RWPE1 (cell line): ENCODE measurements at places on chromosomes 12 and 14.

DNA sequence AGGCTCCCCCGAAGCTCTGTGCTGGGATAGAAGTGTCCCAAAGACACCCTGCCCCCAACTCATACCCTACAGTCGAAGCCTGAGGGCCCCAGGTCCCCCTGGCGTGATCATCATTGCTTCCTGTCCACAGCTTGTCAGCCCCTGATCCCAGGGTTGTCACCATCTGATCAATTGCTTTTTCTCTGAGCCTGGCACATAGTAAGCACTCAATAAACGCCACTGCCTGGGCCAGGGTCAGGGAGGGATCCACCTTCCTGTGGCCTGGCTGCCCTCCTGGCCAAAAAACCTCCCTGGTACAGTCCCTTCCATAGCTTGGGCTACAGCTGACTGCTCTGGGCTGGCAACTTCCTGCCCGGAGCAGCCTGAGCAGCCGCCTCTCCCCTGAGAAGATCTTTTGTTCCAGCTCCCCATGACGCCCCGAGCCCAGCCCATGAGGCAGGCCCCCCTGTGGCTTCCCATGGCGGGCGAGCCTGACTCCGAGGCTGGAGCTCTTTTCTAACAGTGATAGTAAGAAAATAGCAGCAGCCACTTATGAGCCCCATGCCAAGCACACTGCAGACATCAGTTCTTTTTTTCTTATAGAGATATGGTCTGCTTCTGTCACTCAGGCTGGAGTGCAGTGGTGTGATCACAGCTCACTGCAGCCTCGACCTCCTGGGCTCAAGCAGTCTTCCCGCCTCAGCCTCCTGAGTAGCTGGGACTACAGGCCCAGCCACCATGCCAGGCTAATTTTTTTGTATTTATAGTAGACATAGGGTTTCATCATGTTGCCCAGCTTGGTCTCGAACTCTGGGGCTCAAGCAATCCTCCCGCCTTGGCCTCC is 6.5 kb downstream of the SH2B3 start:
- DNase-seq, result no peak

DNA sequence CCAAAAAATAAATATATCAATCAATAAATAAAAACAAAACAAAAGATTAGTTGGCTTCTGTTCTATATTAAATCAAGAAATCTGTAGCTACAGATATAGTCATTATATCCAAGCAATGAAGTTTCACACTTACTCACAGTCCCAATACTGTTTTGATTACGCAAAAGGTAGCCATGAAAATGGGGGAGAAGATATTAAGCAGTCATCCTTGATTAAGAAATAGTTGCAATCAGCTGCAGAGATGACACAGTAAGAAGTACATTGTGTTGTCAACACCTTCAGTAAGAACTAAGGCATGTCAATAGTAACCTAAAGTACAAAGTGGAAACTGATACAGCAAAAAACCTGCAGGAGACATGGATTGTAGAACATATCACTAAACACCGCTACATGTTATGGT is 11.0 kb upstream of the RHOJ start:
- no peak for DNase-seq

DNA sequence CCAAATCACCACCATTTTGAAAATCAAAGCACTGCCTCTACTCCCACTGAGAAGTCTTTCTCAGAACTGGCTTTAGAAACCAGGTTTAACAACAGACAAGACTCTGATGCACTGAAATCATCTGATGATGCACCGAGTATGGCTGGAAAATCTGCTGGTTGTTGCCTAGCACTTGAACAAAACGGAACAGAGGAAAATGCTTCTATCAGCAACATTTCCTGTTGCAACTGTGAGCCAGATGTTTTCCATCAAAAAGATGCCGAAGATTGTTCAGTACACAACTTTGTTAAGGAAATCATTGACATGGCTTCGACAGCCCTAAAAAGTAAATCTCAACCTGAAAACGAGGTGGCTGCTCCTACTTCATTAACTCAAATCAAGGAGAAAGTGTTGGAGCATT is 115.0 kb upstream of the NPAS3 start:
- DNase-seq, result no peak

DNA sequence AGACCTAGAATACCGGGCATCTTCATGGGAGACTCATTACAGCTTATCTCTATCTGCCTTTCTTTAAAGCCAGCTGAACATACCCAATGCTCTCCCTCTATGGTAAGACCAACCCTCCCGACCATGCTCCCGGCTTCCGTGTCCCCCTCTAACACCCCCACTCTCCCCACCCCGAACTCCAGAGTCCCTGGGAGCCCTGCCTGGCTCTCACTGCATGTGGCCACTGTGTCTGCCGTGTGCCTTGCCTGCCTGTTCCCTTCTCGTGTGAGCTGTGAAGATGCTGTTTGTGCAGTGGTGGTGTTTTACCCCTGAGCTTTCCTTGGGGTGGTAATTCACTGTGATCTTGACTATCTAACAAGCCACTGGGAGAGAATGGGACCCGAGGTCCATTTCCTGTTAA is 146.4 kb upstream of the FKBP4 start:
- no peak for DNase-seq

DNA sequence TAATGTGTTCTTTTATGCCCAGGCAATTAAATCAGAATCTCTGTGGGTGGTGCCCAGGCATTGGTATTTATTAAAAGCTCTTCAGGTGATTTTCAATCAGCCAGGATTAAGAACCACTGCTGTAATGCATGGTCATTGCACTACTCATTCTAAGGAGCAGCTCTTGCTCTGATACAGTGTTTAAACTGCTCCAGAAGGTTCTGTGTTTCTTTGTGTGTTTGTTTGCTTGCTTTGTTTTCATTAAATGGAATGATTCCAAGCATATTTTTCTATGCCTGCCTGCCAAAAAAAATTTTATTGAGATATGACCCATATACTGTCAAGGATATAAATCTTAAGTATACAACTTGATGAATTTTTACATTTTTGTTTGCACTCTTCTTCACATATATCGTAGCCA is 54.0 kb downstream of the KCNK13 start:
- DNase-seq, result no peak

DNA sequence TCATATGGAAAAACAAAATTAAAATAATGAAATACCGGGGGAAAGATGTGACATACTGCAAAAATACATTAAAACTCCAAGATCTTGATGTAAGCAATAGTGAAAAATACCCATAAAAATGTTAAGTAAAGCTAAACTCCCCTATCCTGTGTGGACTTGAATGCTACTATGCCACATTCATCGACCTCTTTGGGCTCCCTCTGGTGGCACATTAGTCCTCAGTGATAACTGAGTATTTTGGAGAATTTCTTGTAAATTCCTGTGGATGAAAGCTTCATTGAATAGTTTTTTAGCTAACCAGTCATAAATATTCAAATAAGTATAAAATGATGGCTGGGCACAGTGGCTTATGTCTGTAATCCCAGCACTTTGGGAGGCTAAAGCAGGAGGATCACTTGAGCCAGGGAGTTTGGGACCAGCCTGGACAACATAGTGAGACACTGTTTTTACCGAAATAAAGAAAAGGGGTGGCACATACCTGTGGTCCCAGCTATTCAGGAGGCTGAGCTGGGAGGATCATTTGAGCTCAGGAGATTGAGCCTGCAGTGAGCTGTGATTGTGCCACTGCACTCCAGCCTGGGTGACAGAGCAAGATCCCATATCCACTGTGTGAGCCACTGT is 42.4 kb upstream of the SGPP1 start:
- DNase-seq, result peak; percentile 30

DNA sequence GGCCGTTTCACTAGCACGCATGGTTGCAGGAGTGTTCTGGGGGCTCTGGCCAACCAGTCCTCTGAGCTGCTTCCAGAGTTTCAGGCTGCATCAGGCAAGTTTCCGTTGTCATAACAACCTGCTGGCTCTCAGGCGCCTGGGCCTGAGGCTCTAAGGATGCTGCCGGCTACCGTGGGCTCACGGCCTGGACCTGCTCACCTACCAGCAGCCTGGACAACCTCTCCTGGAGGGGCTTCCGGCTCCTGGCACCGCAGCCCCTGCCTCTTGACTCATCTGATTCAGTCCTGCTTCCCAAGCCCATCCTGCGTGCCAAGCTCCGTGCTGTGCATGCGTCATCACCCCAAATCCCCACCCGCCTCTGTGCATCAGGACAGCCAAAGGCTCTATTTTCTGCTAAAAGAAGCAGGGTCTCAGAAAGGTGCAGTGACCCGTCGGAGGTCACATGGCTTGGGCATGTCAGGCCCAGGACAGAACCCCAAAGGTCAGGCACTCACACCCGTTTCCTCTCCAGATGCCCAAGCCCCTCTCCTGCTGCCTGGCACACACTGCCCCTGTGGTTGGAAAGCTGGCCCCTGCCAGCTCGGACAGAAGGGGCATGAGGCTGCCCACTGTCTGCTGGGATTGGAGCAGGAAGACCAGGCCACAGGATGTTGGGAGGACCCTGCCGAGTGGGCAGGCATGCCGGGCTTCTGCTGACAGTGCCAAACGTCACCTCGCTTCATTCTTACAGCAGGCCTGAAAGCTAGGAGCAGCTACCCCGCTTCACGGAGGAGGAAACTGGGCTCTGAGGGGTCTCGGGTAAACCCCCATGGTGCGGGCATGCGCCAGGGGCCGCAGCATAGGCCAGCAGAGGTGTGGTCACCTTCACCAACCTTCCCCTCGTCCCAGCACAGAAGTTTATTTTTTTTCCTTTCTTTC is 5.7 kb downstream of the BEGAIN start:
- no peak for DNase-seq

- no peak for DNase-seq
Measured at GRCh38 chr12:32450768-32451167, 51.4 kb downstream of the FGD4 start.

- no peak for DNase-seq
Measured at GRCh38 chr12:88206601-88207000, 64.5 kb downstream of the TMTC3 start.

GRCh38 chr14:92568621-92569479 is 55.3 kb downstream of the RIN3 start:
- DNase-seq, result no peak

DNA sequence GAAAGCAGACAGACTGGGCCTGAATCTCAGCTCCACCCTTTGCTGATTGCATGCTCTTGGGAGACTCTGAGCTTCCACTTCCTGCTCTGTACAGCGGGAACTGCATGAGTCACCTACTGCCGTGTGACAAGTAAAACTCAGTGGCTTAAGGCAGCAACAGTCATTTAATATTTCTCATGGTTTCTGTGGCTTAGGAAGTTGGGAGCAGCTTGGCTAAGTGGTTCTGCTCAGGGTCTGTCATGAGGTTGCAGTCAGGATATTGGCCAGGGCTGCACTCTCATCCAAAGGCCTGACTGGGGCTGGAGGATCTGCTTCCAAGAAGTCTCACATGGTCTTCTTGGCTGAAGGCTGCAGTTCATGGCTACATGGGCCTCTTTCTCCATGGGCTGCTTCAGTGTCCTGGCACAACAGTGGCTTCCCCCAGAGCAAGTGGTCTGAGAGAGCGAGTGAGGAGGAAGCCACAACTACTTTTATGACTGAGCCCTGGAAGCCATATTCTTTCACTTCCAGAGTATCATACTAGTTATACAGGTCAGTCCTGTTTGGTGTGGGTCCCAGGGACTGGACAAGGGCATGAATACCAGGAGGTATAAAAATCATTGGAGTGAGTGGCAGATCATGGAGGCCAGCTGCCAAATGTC is 49.7 kb downstream of the FAM222A start:
- DNase-seq, result no peak

DNA sequence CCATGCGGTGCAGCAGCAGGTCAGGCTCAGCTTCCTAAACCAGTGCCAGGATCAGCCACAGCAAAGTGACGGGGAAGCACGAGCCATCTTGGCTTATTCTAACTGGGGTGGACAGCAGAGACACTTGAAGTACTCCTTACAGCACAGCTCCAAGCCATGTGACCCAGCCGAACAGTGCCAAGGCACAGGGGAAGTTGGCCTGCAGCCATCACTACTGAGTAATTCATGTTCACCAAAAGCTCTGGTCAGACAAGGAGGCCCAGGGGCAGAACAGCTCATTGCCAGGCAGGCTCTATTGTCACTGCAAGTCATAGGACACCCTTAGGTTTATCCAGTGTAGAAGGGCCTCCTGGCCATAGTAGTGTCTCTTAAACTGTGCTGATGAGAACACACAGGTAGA is 23.4 kb upstream of the SLC35F4 start:
- DNase-seq, result peak; percentile 13

DNA sequence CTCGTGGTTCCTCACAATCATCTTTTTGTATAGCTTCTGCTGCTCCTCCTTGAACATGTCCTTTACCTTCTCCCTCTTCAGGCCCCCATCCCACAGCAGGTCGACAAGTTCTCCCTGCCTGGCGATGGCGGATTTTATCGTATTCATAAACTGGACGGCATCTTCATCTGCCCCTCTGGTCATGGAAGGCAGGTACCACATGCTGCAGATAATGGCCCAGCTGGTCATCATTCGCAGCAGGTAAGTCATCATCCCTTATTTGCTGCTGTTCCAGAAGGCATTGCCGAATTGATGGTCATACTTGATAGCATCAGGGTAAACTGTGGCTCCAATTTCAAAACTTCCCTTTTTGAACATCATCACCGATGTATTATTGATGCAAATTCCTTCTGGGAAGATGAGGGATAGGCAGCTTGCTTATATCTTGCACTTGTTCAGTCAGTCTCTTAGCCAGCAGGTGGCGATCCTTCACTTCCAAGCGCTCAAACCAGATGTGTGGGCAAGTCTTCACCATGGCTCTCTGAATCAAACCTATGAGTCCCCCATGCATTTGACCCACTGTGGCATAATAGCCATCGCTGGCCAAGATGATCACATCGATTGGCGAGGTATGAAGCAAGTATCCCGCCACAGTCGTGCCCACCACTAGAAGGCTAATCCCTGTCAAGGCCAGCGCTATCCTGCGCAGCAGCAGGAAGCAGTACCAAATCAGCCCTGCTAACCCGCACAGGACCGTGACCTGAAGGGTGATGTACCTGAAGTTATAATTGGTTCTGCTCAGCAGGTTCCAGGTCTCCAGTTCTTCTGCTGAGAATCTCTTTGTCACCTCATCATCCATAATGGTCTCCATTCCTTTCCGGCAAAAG is 381.5 kb upstream of the STXBP6 start:
- no peak for DNase-seq

DNA sequence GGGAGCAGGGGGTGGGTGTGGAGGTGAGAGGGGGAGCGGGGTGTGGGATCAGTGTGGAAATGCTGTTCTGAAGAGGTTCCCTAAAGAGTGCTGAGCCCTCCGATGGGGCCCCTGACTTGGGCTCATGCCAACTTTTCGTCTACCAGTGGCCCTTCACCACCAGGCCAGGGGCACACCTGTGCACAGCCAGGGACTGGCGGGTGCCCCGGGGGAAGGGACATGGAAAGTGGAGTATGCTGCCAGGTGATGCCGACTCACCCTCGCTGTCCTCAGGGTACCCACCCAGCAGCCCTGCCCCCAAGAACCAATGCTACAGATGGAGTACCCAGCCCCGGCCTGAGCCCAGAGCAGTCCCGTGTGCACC is 26.2 kb downstream of the AMN start:
- DNase-seq, result no peak
